ENCODE measurements at places on chromosomes 7 and 10.

- peak; percentile 64 for DNase-seq
Observed at GRCh38 chr10:130179640-130180039, 43.4 kb downstream of the GLRX3 start.

GRCh38 chr7:26856176-26856985 is 8.0 kb downstream of the SKAP2 start:
- DNase-seq: peak; percentile 64

GRCh38 chr7:66304536-66304935 is 99.4 kb downstream of the TPST1 start:
- DNase-seq: no peak

- no peak for DNase-seq
Observed at GRCh38 chr7:101983147-101983811, 165.9 kb downstream of the CUX1 start.

DNA sequence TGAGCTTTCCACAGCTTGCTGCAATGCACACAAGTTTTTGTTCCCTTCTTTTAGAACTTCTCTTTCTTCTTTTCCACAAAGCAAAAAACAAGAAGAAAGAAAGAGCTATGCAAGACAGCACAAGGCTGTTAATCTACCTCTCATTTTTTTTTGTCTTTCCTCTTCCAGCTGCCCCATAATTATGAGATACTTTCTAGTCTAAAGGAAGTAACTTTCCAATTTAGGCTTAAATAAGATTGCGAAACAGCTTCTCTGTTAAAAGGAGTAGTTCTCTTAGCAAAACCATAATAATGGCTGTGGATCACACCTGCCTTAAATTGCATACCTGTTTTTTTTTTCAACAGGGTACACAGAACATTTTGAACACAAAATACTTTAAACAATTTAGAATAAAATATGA is 56.0 kb downstream of the NDUFB2 start:
- DNase-seq: no peak

- peak; percentile 53 for DNase-seq
Observed at GRCh38 chr7:90886416-90886815, 290.3 kb downstream of the CDK14 start.

- no peak for DNase-seq
Observed at GRCh38 chr7:16846601-16847165, 35.1 kb downstream of the AGR3 start.

DNA sequence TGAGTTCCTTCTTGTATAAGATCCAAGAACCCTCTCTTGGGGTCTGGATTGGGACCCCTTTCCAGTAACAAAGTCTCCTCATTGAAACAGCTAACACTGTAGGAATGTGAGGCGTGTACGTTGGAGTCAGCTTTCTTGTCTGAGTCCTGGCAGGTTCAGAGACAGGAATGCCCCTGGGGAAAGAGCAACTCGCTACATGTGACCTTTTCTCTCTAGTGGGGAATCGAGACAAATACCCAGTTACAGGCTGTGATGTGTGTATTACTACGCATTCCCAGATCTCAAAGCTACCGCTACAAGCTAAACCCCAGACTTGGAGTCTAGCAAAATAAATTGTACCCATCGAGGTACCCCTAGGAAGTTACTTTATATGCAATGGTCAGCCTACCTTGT is 85.6 kb upstream of the FRMD4A start:
- DNase-seq: no peak

DNA sequence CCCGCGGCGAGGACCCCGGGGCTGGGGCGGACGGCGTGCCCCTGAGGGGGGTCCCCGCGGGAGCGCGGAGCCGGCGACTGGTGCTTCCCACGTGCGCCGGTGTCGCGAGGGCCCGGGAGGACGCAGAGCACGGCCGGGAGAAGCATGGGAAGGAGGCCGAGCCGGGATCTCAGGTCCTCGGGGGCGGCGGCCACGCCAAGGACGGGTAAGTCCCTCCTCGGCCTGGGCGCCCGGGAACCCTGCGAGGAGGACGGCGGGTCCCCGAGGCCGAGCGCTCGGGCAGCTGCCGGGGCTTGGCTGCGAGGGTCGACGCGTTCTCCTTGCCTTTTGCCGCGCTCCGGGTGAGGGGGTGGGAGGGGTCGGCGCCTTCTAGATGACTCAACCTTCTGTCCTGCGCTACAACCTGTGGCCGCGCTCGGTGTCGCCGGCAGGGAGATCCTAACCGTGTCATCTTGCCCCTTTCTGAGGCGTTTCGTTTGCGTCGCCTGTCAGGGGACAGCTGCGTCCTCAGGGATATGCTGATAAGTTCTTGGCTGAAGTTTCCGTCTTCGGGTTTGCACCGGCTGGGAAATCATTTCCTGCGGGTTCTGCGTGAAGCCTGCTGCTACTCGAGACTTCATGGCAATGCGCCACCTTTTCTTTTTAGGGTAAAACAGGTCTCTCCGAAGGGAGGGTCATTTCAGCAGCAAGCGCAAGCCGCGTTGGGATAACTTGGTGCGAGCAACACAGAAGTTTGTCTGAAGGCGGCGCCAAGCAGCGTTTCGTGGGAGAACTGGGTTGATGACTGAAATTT is 529 bp downstream of the TASOR2 start:
- peak; percentile 59 for DNase-seq

- DNase-seq: no peak
Observed at GRCh38 chr10:43297534-43297933, 30.7 kb upstream of the RASGEF1A start.

- no peak for DNase-seq
Observed at GRCh38 chr10:88408096-88408495, 175.0 kb downstream of the RNLS start.

DNA sequence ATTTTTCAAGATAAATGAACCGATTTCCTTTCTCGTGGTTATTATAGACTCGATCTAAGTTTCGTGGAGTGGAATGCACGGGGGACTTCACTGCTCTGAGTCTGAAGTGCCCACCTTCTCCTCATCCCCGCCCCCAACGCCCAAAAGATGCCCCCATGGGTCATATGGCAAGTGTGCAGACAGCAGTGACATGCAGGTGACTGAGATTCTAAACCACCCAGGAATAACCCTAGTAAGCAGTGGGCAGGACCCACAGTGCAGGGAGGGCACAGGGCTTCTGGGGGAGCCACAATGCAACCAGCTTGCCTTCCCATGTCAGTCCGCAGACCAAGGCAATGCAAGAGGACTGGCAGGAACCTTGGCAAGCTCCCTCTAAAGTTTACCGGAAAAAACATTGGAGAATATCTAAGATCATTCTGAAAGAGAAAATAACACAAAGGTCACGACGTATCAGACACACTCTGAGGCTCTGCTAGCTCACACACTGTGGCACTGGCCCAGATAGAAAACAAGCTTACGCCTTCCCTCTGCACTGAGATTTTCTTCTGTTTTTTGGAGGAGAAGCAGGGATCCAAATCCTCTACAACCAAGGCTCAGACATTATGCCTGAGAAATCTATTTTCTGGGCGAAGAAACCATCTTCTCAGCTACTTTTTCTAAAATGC is 239.6 kb downstream of the MAD1L1 start:
- no peak for DNase-seq

- no peak for DNase-seq
Observed at GRCh38 chr7:155449008-155449868, 8.7 kb upstream of the EN2 start.

DNA sequence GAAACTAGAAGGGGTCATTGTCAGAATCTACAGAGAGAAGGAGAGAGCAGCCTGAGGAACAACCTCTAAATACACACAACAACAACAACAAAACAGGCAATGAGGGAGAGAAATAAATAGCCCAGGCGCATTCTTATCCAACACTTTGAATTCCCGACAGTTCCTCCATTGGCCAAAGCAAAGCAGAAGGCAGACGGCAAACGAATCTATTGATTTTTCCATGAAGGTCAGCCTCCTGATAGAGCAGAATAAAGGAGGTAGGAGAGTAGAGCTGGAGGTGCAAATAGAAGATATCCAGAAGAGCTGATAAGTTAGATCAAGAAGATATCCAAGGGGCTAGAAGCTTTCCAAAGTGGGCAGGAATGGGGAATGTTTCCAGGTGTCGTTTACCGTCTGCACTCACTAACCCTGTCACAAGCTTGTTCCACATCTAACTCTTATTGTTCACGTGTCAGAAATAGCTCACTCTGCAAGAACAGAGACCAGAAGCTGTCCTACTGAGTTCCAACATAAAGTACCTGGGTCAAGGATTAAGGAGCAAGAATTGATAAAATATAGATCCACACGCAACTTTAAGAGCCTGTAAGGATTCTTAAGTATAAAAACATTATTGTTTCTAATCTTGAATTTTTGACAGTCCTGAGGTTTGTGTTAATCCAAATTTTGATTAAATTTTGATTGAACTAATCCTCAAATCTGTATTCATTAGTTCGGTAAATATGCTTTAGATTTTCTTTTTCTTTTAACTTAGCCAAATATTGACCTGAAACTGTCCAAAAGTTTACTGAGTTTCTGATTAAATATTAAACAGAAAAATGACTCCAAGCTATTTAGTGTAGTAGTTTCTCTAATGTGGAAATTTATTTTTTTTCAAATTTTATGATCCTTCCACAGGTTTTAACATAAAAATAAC is 45.7 kb downstream of the PTN start:
- no peak for DNase-seq

GRCh38 chr7:157553256-157553655 is 216.5 kb downstream of the DNAJB6 start:
- no peak for DNase-seq

DNA sequence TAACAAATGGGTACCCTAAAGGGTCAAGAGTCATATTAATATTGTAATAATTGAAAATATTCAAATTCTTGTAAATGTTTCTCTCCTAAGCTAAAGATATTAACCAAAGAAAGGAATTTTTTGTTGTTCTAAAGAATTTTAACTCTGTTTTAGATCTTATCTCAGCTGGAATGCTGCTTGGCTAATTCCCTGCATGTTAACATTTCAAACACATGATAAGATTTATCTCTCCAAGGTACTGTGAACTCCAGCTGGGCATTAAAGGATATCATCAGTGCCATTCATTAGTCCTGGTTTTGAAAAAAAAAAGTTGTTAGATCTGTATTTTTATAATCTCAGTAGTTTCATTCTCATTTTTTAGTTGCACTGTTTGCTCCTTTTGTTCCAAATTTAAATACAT is 76.9 kb downstream of the MAPK8 start:
- no peak for DNase-seq

DNA sequence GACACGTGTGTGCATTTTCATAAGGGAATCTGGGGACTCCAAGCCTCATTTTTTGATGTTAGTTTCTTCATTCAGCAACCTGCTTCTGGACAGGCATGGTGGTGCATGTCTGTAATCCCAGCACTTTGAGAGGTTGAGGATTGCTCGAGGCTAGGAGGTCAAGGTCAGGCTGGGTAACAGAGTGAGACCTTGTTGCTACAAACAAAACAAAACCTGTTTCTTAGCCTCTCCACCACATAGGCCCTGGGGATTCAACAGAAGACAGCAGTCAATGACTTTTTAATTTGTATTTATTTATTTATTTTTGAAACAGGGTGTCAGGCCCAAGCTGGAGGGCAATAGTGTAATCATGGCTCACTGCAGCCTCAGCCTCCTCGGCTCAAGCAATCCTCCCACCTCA is 6.9 kb upstream of the CYTH3 start:
- no peak for DNase-seq

DNA sequence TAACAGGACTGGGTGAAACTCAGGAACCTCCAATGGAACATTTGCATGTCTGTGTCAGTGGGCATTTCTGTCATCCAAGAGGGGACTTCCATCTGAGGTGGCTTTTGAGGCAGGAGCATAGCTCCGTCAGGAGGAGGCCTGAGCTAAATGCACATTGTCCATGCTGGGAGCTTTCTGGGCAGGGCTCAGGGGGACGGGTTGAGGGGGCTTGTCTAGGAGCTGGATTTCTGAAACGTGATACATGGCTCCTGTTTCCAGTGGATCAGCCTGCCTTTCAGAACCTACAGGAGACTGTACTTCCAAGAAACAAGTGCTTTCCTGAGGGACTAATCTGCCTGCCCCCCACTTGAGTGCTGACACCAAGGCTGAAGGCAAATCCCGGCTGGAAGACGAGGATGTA is 40.5 kb upstream of the GDF10 start:
- no peak for DNase-seq

GRCh38 chr10:56782503-56782902 is 421.4 kb upstream of the ZWINT start:
- DNase-seq: no peak

DNA sequence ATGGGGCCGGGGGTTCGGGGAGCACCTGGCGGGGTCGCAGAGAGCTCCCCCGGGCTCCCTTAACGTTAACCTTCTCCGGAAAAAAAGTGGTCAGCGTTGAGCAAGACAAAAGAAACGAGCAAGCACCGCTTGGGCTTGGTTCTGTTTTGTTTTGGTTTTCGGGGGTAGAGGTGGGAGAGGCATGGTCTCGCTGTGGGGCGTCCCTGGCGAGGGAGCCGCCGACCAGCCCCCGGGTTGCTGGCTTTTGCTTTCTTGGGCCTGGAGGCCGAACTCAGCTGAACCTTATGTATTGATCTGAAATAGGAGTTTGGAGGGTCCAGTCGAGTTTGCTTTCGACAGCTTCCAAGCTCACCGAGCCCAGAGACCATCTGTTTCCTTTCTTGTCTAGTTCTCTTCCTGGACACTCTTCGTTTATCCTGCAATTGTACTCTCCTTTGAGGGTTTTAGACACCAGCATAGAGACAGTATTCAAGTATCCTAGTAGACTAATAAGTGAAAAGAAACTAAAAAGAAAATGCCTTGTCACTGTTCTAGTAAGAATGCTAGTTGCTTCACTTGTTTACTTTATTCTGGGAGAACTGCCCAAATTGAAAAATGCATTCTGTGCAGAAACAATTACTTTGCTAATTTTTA is 980 bp downstream of the FHIP2A start:
- DNase-seq: peak; percentile 59

DNA sequence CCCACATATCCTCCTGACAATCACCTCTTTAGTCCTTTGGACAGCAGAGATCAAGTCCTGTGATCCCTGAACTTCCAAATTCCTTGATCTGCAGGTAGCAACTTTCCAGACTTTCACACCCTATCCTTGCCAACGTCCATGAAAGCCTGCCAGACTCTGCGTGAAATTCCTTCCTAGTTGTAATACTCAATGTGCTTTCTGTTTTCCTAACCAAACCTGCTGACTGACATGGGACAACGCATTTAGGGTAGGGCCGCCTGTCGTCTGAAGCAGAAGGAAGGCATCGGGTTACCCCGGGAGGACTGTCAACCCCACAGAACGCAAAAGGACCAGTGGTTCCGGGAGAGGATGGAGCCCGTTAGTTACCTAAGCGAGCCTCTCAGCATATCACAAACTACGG is 23.9 kb downstream of the ITGA8 start:
- DNase-seq: no peak

DNA sequence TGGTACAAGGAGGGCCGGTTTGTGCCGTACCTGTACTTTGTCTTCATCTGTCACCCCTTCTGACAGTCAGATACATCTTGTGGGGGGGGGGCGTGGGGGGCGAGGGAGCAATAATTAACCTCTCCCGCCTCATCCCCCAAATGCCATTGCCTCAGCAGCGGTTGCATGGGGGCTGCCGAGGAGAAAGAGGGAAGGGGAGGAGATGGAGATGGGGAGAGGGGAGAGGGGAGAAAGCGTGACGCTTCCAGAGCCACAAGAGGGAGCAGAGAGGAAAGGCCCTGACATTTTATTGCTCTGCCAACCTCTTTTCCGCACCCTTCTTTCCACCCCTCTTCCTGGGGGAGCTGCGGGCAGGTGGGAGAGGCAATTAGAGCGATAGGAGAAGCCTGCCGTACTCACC is 11.8 kb downstream of the KAZALD1 start:
- no peak for DNase-seq

Measured in muscle of back (tissue), 13 donors.